DMS79 (cell line): ENCODE measurements at places on chromosomes 11 and 22.
A peak's percentile ranks its signal among the peaks of the same experiment; 100 is the strongest.

DNA sequence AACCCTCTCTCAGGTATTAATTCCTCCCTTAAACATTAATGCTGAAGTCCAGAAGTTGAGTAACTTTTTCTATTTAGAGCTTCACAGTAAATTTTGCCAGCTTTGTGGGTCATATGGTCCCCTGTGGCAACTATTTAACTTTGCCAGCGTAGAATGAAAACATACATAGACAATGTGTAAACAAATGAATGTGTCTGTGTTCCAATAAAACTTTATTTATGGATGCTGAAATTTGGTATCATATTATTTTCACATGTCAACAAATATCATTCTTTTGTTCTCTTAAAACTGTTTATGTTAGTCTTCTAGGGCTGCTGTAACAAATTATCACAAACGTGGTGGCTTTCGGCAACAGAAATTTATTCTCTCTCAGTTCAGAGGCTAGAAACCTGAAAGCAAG lies 85.1 kb downstream of the TMEM135 start:
- no peak for DNase-seq

DNA sequence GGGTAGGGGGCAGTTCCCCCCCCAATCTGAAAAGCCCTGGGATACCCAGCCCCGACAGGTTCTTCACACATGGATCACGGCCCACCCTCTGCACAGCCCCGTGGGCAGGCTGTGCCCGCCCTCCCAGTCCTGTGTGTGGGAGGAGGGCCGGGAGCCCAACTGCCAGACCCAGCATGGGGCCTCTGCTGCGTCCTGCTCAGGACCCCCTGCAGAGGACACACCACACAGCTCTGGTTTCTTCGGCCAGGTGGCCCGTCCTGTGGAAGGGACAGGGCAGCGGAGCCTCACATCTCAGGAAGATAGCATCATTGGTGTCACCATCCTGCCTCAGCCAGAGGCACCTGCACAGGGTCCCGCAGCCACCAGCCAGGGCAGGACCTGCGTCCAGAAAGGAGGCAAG lies 396.0 kb downstream of the TBC1D22A start:
- no peak for DNase-seq

DNA sequence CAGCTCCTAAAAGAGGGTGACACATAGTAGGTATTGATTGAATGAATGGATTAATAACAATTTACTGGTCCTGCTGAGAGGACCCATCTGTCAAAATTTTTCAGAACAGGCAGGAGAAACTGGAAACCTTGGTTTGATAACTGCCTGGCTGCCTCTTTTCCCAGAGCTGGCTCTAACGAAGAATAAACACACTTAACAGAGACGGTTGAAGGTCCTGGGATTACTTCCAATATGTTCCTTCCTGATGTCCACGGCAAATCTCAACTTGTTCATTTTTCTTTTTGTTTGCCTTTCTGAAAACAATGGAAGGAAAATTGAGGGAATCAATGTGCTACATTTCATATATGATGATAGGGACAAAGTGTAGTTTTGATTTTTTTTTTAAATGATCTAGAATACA lies 76.5 kb upstream of the SYT13 start:
- DNase-seq = no peak

DNA sequence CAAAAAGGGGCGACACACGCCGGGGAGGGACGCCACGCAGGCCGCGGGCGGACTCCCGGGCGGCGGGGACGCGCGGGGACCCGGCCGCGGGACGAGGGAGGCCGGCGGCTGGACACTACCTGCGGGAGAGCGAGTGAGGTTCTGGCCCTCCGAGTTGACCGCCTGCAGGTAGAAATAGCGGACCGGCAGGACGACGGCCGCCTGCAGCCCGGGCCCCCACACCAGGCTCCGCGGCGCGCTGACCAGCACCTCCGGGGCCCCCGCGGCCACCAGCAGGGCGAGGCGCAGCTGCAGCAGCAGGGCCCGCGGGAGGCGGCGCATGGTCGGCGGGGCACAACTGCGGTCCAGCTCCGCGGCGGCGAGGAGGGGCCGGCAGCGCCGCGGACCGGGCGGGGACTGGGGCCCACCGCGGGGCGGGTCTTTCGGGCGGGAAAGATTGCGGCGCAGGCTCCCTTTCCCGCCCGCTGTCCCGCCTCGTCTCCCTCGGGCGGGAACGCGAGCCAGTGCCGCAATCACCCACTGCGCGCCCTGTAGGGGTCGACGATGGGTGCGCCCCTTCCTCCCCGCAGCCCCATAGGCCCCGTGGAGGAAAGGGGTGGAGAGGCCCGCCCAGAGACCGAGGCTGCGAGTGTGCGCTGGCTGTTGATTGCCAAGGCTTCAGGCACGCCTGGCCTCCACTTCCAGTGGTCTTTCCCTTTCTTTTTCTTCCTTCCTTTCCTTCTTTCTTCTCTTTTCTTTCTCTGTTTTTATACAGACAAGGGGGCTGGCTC lies at the start of gene POGLUT3:
TSS of gene POGLUT3 (minus strand) at position 339 of the 770 bp plus-strand sequence. CDS start at position 321, 18 bp downstream.
- DNase-seq = peak; percentile 48

DNA sequence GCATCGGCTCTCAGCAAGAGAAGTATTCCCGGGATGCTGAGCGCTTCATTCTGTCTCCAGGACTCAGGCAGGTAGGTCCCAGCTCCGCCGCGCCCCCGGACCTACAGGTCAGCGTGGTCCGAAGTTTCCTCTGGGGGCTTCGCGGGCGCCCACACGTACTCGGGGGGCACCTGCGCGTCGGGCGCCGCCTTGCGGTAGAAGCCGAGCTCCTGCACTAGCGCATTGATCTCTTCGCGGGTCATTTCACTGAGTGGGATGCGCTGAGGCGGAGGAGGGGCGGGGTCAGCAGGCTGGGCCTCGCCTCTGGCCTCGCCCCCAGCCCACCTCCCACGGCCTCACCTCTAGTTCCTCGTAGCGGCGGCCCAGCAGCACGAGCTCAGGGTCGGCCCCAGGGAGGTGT lies 2.5 kb downstream of the SELENOM start:
- no peak for DNase-seq

DNA sequence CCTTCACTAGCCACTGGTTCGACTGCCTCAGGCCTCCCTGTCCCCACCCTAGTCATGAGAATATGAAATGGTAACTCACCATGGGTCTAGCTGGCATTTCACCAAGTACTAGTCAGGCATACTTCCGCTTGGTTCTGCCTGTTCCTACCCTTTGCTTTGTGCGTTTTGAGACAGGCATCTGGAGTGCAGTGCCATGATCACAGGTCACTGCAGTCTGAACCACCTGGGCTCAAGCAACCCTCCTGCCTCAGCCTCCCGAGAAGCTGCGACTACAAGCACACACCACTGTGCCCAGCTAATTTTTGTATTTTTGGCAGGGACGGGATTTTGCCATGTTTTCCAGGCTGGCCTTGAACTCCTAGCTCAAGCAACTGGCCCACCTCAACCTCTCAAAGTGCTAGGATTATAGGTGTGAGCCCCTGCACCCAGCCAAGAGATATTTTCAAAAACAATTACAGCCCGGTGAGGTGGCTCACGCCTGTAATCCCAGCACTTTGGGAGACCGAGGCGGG lies 14.1 kb downstream of the HRAS start:
- DNase-seq = no peak
